ENCODE measurements at places on chromosomes 7 and 10.

GRCh38 chr10:92880233-92880861 is 32.0 kb downstream of the EXOC6 start:
- DNase-seq: no peak

DNA sequence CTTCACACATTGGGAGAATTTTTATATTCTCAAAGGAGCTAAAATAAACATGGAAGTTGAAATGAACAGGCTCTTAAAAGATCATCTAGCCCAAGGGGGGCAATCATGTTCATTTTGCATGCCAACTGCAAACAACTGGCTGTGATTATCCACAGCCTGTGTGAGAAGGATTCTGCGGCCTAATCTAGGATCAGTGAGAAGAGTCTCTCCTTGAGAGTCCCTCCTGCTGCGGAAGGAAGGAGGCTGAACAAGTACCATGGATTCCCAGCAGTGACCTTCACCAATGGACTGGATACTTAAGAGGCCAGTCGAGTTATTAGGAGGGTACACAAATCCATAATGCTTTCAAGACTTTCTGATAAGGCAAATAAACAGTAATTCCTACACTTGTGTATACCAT is 76.7 kb downstream of the IGF2BP3 start:
- no peak for DNase-seq

GRCh38 chr7:371779-372545 is 82.0 kb downstream of the FOXL3 start:
- no peak for DNase-seq

- DNase-seq: no peak
Observed at GRCh38 chr7:139797607-139798006, 19.8 kb upstream of the HIPK2 start.
